Fibroblast of skin of left biceps (primary cell): ENCODE measurements at places on chromosomes 4 and X.

GRCh38 chr4:113065629-113066028 lies 16.2 kb downstream of the ANK2 start:
- no peak for DNase-seq

DNA sequence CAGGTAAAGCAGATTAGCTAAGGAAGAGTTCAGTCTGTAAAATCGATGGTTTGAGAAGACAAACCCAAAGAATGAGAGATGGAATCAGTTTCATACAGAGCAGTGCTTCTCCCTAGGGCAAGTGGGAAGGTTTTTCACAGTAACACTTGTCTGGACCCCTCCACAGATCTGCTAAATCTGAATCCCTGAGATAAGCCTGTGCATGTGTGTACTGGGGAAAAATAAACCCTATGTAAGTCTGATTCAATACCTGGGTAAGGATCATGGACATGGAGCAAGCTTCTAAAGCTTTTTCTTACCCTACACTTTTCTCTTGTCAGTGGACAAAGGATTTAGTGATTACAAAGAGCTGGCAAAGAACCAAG lies 13.6 kb downstream of the ELOVL6 start:
- DNase-seq = no peak

DNA sequence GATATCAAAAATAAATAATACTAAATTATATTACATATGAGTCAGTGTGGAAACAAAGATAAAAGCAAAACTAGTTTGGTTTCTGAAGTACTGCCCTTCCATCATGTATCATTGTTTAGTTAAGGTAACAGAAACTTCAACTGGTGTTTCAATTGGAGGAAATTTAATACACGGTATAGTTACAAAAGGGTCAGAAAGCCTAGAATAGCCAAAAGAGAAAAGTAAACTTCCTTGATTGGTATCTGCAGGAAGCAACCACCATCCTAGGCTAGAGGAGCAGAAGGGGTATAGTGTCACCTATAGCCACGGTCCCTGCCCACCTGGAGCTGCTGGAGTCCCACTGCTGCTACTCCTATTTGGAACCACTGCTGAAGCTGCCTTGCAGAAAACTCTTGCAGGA lies 185.6 kb downstream of the SLC7A11 start:
- no peak for DNase-seq

DNA sequence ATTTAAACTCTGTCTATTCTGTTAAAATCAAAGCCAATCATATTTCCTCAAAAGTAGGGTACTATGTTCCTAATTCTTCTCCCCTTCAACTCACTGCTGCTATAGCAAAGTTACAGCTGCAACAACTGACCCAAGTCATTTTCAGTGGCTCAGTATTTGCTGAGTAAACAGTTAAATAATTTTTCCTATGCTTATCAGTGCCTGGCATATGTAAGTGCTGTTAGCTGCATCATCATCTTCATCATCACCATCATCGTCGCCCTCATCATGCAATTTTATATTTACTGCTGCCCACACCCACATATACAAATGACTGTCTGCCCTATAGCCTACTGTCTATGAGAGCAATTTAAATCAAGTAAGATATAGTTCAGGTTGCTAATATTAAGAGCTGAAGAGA lies 21.9 kb downstream of the COQ2 start:
- DNase-seq = no peak

DNA sequence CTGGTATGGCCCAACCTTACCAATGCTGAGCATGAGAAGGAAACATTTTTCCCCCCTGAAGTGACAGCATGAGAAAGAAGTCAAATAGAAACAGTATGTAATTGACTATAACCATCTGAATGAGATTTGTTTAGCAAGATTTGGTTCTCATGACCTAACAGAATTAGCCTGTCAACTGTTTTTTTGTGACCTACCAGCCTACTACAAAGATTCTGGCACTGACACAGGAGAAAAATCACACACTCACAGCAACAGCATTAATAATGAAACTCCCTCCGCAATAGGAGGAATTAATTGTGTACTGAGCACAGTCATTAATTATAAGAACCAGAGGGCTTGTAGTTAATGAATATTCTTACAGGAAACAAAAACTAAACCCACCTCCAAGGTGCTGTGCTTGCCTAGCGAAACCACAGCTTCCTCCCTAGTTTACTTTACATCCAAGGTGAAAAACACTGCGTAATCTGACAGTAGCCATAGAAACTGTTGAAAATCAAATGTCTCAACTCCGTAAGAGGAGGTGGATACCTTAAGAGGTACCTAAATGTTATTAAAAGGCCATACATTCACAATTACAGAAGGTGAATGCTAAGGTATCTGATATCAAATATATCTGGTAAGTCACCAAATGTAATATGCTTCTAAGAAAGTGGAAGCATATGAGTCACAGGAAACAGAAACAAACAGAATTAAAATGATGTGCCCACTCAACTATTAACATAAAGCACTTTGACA lies 34.9 kb downstream of the MMRN1 start:
- DNase-seq = no peak

DNA sequence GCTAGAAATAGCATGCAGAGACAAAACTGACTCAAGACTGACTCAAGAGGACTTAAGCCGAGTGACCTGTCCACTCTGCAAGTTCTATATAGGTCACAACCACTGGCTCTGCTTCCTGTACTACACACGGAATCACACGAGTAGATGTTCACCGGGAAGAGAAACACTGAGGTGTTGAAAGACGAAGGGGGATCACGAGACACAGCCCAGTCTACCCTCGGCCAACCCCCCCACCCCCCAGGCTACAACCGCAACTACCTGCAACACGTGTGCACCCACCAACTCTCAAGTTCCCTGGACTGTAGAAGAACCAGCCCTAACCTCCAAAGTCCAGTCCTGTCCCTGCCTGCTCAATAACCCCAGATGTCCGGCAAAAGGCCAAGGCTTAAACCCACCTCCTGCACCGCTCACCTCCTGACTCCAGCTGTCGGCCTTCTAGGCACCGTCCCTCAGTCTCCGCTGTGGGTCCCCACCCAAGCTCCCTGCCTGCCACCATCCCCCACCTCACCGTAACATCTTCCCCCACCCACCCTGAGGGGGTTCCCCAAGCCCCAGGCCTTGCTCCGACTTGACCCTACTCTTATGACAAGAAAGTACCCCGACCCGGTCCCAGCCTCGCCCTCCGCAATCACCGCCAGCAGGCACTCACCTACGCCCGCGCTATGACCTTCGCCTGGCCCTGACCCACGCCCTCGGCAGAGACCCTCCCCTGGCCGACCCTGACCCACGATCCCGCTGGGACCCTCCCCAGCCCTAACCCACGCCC lies 739 bp downstream of the GAK start:
- DNase-seq = no peak

GRCh38 chrX:70253377-70254062 lies 6.5 kb downstream of the P2RY4 start:
- no peak for DNase-seq

DNA sequence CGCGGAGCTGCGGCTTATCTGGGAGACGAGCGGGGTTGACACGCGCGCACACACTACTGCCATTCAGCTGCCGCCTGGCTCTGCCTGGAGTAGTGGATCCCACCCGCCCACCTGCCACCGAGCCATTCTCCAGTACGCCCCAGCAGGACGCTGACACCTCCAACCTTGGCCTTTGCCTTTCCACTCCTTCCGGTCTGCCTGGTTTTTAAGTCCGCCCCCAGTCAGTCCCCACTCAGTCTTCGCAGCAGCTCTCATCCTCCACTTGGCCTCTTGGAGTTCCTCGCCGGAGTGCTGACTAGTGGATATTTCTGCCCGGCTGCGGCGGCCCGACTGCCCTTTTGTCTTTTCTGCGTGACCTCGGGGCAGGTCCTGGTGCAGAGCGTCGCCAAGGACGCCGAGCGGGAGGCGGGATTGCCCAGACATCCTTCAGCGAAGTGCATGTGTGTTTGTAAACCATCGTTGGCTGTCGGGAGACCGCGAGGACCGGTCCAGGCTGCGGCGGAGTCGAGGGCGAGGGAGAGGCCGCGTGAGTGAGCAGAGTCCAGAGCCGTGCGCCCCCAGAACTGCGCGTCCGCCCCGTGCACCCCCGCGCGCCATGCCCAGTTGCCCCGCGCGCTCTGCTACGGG lies 1.1 kb downstream of the SLIT2 start:
- no peak for DNase-seq

- DNase-seq = peak; percentile 62
Observed at GRCh38 chr4:168797194-168797593, 212.9 kb downstream of the CBR4 start.

GRCh38 chr4:1616557-1616930 lies 67.6 kb downstream of the FAM53A start:
- no peak for DNase-seq

DNA sequence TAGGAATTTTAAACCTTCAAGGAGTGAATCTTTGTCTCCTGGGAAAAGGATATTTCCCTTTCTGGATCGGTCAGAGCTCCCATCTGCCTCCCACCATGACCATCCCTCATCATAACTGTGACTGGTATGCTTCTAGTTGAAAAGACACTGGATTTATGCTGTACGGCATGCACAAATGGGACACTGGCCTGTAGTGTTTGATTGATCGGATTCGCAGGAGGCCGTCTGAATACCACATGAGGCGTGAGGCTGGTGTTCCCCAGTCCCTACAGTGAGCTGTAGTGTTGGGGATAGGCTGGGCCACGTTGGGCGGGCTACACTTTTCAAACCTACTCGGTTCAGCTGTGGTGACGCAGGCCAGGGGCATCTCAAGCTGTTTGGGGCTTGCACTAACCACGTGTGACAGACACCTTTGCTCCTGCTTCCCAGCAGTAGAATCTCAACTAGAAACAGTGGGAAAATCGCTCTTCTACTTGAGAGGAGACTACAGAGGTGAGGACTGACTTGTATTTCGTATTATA lies 101.8 kb downstream of the MID1IP1 start:
- DNase-seq = no peak

DNA sequence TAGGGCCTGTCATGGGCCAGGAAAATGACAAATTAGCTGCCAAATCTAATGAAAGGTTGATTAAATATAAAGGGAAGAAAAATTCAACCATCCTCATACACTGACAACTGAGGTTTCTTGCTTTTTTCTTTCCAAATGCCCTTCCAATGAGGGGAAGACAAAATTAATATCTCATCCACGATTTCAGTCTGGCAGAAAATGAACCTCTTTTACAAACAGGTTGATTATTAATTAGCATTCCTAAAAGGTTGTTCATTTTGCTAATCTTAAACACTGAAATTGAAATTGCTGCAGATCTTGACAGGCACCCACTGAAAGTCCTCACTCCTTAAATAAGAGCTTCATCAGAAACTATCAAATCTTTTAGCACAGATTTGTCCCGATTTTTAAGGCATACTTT lies 45.5 kb downstream of the NPFFR2 start:
- DNase-seq = no peak

DNA sequence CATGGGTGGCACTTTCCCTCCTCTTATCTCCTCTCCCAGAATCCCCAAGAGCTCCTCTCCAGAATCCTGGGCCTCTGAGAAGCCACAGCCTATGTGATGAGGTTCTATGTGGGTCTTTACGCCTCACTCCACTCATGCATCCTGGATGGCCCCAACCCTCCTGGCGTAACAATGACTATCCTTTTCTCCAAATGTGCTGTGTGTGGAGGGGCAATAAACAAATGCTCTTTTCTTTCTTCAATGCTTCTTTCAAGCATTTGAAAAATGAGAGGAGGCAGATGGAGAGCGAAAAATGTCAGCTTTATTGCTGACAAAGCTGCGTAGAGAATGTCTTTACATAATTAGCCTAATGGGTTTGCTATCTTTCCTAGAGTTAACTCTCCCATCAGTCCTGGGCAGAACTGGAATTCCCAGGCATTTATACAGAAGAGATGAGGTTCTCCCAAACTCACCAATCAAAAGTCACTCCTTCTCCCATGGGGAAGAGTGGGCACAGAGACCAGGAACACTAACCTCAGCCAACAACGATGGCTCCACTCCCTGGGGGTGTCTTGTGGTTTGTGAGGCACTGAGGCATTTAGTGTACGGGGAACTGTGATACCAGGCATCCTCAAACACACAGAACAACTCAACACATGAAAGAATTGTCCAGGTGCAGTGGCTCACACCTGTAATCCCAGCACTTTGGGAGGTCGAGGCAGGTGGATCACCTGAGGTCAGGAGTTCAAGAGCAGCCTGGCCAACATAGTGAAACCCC lies 118.9 kb upstream of the SLC34A2 start:
- no peak for DNase-seq

GRCh38 chr4:174464949-174465348 lies 57.3 kb downstream of the HPGD start:
- no peak for DNase-seq

DNA sequence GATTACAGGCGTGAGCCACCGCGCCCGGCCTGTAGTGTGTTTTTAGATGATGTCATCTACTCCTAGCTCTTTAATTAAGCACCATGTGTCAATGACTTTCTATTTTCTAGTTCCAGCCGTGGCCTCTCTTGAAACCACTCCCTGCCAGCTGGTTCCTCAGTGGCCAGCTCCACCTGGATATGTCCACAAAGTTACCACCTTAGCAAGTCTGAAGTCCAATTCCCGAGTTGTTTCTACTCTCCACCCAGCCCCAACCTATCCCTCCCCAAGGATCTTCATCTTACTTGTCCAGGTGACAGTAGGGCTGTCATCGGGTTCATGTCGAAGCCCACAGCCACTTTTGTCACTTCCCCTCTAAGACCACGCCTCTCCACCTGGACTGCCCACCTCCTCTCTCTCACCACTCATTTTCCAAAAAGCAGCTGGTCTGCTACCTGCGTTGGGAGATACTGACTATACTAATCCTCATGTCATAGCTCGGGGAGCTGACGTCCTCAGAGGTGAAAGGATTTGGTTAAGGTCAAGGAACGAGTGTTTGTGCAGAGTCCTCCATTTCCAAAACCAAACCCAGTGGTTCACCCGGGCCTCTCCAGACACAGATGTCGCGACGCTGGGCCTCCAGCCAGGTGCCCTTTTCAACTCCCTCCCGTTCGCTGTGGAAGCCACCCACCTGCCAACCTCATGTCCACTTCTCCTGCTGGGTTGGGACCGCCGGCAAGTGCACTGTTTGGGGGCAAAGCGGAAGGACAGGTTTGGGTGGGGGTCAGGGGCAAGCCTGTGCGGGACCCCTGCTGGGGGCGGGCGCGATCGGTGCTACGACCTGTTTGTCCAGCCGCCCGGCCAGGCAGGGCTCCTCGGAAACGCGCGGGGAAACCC lies 704 bp downstream of the FAM3A start:
- DNase-seq = no peak

DNA sequence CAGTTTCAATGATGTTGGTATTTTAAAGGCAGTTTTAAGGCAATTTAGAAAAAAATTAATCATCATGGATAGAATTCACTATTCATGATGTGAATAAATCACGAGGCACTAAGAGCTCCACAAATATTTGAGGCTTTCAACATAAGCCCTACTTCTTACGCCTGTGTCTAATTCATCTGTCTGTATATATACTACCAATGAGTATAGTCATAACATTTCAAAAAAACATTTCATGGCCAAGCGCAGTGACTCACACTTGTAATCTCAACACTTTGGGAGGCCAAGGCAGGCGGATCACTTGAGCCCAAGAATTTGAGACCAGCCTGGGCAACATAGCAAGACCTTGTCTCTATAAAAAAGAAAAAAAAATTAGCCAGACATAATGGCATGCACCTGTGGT lies 56.5 kb downstream of the FBXL5 start:
- no peak for DNase-seq
